Stimulated activated CD4-positive, alpha-beta T cell treated with anti-CD3 and anti-CD28 coated beads, Interleukin-2, amount 100 ng/mL, for 48 hours (primary cell): ENCODE measurements at places on chromosomes 1 and 21.

DNA sequence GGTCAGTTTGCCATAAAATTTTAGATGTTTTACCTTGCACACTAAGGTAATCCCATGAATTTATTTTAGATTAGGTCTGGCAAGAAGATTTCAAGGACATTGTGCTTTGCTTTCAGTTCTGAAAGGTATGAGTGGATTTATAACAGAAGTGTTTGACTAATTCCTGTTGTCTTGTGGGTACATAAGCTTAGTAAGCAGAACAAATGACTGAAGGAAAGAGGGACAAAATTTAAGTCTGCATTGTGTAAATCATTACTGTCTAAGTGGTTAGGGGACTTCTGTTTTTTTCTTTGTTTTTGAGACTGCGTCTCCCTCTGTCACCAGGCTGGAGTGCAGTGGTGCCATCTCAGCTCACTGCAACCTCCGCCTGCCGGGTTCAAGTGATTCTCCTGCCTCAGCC is 60.1 kb downstream of the PKN2 start:
- no peak for DNase-seq

- DNase-seq, result no peak
These were observed 786 bp downstream of the RPL5 start for GRCh38 chr1:92832537-92833114.

- no peak for DNase-seq
These were observed 29.1 kb downstream of the SMYD2 start for GRCh38 chr1:214310010-214310409.

GRCh38 chr1:47230692-47231300 is 1.2 kb downstream of the TAL1 start:
- no peak for DNase-seq

GRCh38 chr1:53525595-53525994 is 66.4 kb downstream of the DMRTB1 start:
- no peak for DNase-seq

DNA sequence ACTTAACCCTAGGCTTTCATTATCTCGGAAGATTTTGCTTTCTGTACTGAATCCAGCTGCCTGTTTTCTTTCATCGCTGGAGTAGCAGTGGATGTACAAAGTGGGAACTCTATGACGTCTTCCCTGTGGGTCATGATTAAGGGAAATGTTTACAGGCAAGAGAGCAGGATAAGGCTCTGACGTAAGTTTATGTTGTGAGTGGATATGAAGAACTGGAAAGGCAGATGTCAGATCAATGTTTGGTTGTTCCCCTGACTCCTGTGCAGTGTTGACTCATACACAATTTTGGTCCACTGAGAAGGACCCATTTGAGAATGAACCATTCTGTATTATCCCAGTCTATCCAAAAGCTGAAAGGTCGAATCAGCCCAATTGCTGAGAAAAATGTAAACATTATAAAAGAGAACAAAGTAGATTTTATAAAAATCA is 292.4 kb downstream of the GRIK1 start:
- DNase-seq, result no peak

- no peak for DNase-seq
These were observed 5.8 kb upstream of the CHI3L2 start for GRCh38 chr1:111221633-111222291.

GRCh38 chr1:59924653-59925052 is 1.9 kb downstream of the CYP2J2 start:
- DNase-seq, result no peak

DNA sequence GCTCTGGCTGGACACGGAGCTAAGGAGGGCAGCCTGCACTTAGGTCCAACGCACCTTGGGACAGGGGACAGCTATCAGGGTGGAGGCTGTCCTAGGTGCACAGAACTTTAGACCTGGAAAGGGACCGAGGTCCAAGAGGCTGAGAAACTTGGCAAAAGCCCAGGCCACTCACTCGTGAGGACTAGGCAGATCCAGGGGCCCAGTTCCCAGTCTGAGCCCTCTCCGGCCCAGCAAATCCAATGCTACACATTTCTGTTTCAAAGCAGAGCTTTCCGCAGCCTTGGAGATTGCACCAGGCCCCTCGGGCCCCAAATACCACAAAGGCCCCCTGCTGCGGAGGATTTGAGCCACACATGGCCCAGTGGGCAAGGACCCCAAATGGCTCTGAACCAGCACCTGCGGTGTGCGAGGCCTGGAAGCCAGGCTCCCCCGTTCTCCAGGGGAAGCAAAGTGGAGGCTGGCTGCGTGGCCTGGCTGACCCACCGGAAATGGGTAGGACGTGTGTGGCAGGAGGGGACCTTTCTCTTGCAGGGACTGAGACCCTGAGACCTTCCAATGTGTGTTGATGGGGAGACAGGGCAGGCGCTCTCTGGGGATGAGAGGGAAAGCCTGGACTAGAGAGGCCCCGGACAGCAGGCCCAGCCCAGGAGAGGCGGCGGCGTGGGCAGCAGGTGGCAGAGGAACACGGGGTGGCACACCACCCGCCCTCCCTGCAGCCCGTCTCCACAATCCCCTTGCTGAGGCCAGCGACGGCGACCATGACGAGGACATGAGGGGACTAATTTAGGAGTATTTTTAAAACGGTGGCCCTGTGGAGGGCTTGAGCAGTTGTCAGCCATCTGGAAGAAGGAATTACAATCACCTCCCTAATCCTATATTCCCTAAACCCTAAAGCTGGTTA is 118.7 kb downstream of the CASZ1 start:
- DNase-seq, result no peak

DNA sequence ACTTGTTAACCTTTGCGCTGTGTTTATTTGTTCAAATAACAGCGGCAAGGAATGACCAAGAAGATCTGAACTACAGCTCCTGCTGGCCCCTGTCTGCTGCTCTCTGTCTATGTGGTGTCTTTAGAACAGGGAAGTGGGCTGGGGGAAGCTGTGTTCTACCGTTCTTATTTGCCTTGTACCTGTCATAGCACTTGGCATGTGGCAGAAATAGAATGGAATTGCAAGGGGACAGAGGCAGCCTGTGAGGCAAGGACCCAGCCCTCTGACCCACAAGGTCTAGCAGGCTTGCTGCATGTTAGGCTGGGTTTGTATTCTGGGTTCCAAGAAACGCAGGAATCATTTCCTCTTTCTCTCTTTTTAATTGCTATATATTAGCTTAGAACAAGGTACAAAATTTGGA is 20.7 kb downstream of the HMGCS2 start:
- DNase-seq, result no peak

GRCh38 chr1:118828038-118828437 is 160.1 kb downstream of the TBX15 start:
- DNase-seq, result no peak

GRCh38 chr1:192766009-192766625 is 42.7 kb upstream of the RGS2 start:
- no peak for DNase-seq

GRCh38 chr1:102191723-102192122 is 195.0 kb upstream of the OLFM3 start:
- no peak for DNase-seq

DNA sequence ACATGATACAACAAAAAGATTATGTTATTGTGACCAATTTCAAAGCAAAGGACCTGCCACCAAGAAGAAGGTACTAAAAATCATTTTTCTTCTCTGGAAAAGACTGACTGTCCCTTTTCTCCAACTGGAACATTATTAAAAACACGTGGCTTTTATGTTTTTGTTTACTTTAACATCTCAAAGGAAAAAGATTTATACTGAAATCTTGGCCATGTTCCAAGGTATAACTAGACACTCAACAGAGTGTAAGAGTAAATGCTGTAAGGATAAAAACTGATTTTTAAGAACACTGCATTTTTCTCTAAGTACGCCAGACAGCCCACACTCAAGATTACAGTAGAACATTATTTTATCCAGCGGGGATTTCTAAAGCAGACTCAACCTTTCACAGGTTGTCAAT is 62.1 kb downstream of the BRWD1 start:
- no peak for DNase-seq

- DNase-seq, result no peak
These were observed 2.3 kb downstream of the H3-3A start for GRCh38 chr1:226064816-226065248.

GRCh38 chr1:118973531-118974137 is 14.5 kb downstream of the TBX15 start:
- no peak for DNase-seq

GRCh38 chr21:33278721-33279120 is 12.6 kb downstream of the IL10RB start:
- no peak for DNase-seq

GRCh38 chr1:111802984-111803383 is 47.3 kb downstream of the DDX20 start:
- DNase-seq, result no peak

GRCh38 chr1:168054117-168054516 is 82.6 kb downstream of the GPR161 start:
- no peak for DNase-seq

- peak; percentile 36 for DNase-seq
These were observed 6.9 kb upstream of the IL22RA1 start for GRCh38 chr1:24149866-24150233.

DNA sequence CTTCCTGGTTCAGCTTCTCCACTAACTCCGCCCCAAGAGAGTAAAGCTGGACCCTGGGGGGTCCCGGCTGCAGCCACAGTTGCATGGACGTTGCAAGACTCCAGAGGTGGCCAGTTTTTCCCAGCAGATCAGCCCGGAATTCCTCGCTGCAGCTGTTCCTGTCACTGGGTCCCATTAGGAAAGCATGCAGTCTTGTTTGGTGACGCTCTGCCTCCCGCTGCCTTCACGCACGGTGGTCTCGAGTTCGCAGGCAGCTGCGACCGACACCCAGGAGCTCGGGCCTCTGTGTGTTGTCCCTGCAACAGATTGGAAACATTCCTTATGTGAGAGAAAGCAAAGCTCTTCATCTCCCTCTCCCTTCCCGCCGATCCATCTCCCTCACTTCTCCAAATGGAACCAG is 162.8 kb downstream of the PRDM16 start:
- no peak for DNase-seq

DNA sequence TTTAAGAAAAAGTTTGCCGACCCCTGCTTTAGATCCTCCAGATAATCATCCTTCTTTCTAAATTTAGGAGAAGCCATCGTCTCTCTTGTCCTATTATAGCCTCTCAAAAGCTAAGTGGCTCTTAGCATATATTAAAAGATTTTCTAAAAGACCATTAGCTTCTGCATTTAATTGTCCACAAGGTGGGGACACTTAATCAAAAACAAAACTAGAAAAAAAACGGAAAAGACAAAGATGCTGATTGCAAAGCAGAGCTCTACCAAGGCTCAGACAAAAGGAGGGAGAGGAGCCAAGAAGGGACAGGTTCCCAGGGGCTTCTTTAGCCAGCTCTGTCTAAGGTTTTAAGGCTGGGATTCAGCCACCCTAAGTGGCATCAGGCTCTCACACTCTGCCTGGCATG is 128.3 kb upstream of the HMGB4 start:
- no peak for DNase-seq

- no peak for DNase-seq
These were observed 90.8 kb downstream of the VAV3 start for GRCh38 chr1:107874221-107874620.

GRCh38 chr1:161200421-161200991 is 1.7 kb upstream of the ADAMTS4 start:
- DNase-seq, result no peak

DNA sequence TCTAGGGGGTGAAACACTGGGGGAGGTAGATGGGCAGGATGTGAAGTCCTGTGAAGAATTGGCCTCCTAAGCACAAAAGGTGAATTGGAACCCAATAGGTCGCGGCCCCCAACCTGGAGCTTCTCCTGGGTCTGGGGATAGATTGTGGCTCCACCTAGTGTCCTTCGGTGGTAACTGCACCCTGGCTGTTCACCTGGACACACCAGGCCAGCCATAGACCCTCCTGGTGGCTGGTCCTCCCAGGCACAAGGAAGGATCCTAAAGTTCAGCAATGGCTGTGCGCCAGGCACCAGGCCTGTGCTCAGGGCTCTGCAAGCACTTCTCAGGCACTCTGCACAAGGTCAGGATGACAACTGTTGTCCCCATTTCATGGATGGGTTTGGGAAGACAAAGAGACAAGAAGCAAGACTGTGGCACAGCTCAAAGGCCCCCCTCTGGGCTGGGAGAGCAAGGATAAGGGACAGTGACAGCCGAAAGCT is 13.5 kb downstream of the ESPN start:
- peak; percentile 67 for DNase-seq

DNA sequence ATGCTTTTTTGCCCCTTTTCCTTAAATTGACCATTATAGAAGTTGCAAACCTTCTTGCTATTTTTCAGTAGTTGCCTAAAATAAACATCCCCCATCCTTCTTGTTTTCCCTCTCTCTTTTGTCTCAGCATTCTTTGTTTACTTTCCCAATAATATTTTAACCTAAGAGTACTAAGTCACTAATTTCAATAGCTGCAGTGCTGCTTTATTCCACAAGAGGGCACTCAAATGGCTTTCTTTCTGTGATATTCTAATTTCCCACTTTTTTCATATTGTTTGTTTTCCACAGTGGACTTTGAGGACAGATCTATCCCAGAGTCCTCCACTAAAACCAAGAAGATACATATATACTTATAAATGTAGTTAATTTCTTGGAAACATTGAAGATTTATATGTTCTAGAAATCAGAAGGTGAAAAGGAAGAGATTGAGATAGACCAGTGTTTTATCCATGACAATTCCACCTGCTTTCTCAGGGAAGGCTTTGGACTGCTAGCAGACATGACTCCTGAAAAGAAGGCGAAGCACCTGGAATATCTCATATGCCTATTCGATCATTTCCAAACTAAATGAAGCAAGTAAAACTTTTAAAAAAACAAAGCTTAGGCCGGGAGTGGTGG is 104.8 kb upstream of the GRIK1 start:
- DNase-seq, result peak; percentile 16

GRCh38 chr21:43287111-43287760 is 118.4 kb downstream of the CRYAA start:
- no peak for DNase-seq

- no peak for DNase-seq
These were observed 4.9 kb downstream of the RGS1 start for GRCh38 chr1:192580351-192580962.

GRCh38 chr1:22080191-22080590 is 27.7 kb downstream of the CDC42 start:
- DNase-seq, result no peak

GRCh38 chr1:180773210-180773865 is 139.4 kb upstream of the KIAA1614 start:
- DNase-seq, result no peak
